Stimulated activated CD8-positive, alpha-beta memory T cell treated with anti-CD3 and anti-CD28 coated beads, Interleukin-15, amount 100 ng/mL, for 48 hours (primary cell): ENCODE measurements at places on chromosomes 7 and 10.

DNA sequence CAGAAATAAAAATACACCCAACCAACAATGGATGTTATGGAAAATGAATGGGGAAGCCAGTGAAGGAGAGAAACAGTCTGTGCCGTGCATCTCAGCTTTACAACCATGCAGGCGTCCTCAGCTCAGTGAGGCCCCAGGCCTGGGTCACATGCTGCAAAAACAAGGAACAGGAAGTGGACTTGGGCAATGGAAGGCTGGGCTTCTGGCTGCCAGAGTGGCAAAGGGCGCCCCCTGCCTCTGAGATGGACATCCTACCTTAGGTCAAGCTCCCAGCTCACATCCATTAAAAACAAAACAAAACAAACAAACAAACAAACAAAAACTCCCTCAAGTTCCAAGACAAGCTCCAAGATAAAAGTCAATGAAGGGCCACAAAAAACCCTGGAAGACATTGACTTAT, 54.7 kb upstream of the AFAP1L2 start:
- peak; percentile 4 for DNase-seq

- DNase-seq, result no peak
Observed at GRCh38 chr7:45117582-45117981, 6.1 kb upstream of the TBRG4 start.

DNA sequence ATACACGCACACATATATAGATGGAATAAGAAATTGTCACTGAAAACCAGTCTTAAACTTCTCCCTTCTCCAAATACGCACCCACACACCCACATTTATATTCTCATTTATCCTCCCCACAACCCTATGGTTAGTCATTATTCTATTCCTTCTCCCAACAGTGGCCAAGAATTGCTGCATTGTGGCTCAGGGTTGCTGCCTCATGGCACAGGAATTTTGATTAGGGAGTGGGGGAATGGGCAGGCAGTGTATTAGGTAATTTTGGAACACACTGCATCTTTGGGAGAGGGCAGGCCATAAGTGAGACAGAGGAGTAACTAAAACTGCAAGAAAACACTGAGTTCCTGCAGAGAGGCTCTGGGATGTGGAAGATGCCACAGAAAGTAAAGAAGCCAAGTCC, 35.7 kb downstream of the NAPEPLD start:
- no peak for DNase-seq

- DNase-seq, result no peak
Observed at GRCh38 chr10:71868192-71868697, 17.2 kb upstream of the PSAP start.

GRCh38 chr10:30309403-30309802, 39.7 kb downstream of the MTPAP start:
- no peak for DNase-seq

GRCh38 chr10:31963589-31963980, 35.0 kb upstream of the ARHGAP12 start:
- no peak for DNase-seq

DNA sequence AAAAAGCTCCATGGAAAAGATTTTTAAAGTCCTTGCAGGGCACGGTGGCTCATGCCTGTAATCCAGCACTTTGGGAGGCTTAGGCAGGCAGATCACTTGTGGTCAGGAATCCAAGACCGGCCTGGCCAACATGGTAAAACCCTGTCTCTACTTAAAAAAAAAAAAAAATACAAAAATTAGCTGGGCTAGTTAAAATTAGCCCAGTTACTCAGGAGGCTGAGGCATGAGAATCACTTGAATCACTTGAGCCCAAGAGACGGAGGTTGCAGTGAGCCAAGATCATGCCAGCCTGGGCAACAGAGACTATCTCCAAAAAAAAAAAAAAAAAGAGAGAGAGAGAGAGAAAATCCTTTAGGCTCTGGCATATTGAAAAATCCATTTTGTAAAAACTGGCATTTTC, 61.9 kb downstream of the CCDC6 start:
- DNase-seq, result no peak

- no peak for DNase-seq
Observed at GRCh38 chr7:114293289-114294012, 121.2 kb upstream of the FOXP2 start.

GRCh38 chr10:48307711-48308018, 1.2 kb downstream of the MAPK8 start:
- DNase-seq, result no peak

DNA sequence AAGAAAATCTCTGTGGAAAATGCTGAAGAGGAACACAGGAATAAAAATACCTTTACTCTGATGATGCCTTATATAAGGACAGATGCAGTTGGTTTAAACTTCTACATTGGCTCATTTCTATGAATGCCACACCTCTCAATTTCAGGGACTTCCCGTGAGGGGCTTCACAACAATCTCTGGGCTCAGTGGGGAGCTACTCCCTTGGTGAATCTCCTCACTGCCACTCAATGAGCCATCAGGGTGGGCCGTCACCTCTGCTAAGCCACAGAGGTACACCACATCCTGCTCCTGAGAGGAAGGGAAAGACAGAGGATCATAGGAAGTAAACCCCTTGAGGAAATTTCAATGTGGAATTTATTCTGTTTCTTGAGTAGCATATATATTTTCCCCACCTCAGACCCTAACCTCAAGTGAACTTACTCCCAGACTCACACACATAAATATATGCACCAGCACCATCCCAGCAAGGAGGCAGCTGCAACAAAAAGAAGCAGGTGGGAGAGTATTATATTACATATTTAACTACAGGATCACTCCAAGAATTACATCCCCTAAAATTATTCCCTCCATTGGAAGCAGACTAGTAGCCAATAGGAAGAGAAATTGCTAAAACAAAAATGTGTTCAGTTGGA, 63.3 kb upstream of the PRSS1 start:
- no peak for DNase-seq

DNA sequence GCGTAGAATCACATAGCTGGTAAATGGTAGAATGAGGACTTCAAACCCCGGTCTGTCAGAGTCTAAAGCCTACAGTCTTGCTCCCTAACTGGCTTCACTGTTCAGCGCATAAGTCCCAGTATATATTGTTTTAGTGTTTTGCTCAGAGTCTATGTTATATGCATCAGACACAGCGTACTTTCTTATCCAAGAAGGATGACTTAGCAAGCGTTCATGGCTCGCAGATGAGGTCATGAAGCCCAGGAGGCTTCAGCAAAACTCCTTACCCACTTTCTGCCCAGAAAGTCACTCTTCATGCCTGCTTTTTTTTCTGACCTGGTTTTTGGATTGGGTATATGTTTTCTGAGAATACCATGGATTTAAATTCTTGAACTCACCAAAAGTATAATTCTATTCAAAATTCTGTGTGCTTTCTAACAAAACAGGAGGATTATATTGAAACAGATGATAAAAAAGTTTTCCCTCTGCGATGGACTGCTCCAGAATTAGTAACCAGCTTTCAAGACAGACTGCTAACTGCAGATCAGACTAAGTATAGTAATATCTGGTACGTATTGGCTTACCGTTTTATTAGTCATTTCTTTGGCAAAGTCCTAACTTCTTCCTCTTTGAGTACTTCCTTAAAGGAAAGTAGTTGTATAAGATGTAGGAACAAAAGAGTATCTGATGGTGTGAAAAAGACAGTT, 24.6 kb upstream of the BHLHA15 start:
- no peak for DNase-seq

- no peak for DNase-seq
Observed at GRCh38 chr7:80884511-80885195, 34.2 kb downstream of the SEMA3C start.

DNA sequence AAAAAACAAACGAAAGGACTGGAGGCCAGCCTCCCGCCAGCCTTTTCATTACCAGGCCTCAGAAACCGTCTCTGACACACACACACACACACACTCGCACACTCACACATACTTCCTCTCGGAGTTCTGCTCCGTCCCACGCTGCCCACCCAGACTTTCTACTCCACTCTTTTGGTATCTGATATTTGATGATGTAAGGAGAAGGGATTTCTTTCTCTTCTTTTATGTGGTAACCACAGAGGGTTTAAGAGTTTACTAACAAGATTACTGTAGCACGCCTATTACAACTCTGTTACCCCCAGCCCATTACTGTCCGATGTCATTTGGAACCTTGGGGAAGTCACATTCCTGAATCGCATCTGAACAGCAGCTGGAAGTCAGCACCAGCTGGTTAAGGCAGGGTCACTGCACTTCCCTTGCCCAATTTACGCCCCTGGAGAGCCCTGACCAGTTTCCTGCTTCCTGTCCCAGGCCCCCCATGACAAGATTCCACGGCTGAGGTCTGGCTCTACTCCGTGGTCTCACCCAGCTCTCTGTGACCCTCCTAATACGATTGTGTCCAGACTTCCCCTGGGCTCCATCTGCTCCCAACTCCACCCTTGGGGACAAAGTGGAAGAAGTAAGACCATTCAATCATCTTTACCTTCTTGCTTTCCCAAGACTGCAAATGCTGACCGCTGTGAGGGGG, 1.1 kb downstream of the DENND2A start:
- no peak for DNase-seq

GRCh38 chr7:149325248-149325647, 63.3 kb downstream of the ZNF783 start:
- DNase-seq, result no peak

GRCh38 chr10:50510517-50511473, 113.0 kb downstream of the SGMS1 start:
- no peak for DNase-seq

- DNase-seq, result no peak
Observed at GRCh38 chr7:112214883-112215282, 8.4 kb downstream of the ZNF277 start.

DNA sequence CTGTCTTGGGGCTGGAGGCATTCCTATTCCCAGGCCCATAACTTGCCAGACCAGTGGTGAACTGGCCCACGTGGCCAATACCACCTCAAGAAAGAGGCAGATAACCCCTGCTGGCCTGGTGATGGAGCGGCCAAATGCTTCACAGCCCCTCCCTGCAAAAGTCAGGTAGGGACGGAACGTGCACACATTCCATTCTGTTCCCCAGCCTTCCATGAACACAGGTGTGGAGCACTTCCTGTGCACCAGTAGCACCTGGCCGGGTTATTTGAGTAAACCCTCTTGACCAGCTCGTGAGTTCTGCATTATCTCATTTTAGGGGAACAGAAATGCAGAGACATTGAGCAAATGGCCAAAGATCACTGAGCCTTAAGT, 134.4 kb downstream of the SH3PXD2A start:
- no peak for DNase-seq

- no peak for DNase-seq
Observed at GRCh38 chr7:46126675-46127300, 205.7 kb upstream of the IGFBP3 start.

DNA sequence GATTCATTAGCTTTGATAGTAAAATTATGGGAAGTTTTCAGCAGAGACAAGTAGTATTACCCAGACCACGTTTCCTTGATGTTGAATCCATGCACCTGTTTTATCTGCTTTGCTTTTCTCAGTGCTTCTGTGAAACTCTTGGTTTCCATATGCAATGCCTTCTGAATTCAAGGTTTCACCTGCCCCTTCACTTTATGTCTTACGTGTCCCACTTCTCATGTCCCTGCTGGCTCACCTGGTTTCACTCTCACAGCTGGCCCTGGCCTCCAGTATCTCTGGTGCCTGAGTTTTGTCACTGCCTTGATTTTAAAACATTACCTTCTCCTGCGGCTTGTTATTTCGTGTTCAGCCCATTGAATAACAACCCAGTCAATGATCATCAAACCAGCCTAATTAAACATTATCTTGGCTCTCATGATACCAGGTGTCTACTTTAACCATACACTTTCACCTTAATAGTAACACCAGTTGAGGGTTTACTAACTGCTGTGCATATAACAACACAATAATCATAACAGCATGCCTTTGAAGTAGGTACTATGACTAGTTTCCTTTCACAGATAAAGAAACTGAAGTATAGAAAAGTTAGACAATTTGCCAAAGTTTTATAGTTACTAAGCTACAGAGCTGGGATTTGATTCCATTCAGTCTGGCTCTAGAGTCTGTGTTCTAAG, 175.7 kb upstream of the PCLO start:
- DNase-seq, result no peak

DNA sequence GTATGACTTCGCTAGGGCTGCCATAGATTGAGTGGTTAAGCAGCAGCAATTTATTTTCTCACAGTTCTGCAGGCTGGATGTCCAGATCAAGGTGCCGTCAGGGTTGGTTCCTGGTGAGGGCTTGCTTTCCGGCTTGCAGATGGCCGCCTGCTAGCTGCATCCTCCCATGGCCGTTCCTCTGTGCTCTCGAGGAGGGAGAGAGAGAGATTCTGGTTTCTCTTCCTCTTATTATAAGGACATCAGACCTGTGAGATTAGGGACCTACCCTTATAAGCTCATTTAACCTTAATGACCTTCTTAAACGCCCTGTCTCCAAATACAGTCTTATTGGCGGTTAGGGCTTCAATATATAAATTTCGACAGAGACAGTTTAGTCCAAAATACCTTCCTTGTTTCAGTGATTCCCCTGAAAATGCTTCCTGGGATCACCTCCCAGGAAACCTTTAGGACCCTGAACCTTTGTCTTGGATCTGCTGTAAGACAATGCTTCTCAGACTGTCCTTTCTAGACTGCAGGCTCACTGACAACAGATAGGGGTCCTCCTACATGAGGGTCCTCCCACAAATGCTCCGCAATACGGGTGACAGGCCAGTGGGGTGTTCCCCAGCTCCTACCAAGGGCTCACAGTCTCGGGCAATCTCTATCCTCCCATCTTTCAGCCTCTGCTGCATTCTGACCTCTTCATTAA, 82.5 kb upstream of the BAIAP2L1 start:
- no peak for DNase-seq

DNA sequence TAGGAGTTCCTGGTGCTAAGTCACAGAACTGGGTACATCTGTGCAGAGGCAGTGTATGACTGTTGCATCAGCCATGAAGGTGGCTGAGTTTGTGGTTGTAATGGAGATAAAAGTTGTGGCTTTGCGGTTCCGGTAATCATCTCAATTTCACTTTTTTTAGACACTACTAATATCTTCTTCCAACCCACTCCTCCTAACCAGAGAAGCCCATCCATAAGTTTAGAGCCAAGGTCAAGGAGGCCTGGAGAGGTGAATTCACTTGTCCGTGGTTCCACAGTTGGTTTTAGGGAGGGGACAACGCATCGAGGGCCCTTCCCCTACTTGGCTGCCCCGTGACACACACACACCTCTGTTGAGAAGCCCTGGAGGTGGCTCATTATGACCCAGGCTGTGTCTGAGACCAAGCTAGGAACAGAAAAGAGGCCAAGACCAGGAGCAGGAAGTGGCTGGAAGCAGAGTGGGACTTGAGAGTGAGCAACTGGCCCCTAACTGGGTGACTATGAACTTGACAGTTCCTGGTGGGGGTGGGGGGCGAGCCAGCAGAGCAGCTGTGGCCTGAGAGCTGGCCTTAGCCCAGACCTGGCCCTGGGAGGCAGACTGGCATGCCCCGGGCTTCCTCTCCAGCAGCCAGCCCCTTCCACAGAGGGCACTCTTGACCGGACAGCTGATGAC, 66.8 kb upstream of the COL13A1 start:
- DNase-seq, result peak; percentile 6

- DNase-seq, result no peak
Observed at GRCh38 chr10:22633106-22633505, 81.3 kb downstream of the PIP4K2A start.

DNA sequence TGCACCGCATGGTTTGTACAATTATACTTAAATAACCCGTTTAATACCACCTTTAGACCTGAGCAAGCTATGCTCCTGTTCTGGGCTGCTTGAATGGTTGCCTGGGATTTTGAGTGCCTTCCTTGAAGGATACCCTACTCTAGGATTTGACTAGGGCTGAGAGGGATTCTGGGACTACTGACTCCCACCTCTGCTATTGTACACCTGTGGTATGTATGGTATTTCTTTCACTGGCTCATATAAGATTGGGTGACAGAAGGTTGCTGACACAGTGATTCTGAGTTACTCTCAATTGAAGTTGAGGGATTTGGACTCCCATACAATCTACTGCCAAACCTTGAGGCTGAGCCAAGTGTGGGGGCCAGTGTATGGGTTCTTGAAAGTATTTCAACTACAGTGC, 494.4 kb upstream of the SEMA3D start:
- no peak for DNase-seq

GRCh38 chr7:30252885-30253795, 31.3 kb upstream of the ZNRF2 start:
- DNase-seq, result no peak
